Left hindlimb (tissue), 1 donor: ENCODE measurements at places on chromosomes 11 and 22.

DNA sequence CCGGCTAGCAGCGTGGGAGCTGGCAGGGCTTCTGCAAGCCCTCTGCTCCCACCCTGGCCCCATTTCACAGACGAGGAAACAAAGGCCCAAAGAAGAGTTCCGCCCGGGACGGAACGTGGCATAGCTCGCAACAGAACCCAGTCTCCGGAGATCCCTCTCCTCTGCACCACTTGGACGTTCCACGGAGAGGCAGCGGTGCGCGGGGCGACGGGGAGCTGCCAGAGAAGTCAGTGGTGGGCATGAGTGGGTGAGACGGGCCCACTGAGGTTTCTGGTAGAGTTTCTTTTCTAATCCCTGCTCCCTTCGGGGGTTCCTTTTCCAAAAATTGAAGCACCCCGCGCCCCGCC is 554 bp upstream of the NECTIN1 start:
- DNase-seq, result no peak

DNA sequence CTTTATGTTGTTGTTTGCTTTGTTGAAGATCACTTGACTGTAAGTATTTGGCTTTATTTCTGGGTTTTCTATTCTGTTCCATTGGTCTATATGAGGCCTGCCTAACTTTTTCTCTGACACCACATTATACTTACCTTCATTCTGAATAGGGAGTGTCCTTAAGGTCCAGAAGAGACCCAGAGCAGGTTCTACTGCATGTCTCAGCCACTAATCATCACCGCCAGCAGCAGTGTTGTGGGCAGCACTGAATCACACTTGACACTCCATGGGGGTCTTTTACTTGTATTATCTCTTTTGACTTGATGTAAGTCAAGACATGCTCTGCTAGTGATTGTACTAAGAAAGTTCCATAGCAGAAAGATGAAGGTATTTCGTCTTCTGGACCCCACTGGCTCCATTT is 274.9 kb downstream of the TENM4 start:
- no peak for DNase-seq

- no peak for DNase-seq
Observed at GRCh38 chr11:21768388-21768787, 424.5 kb upstream of the ANO5 start.

- no peak for DNase-seq
Observed at GRCh38 chr11:47560426-47560825, 5.0 kb upstream of the PTPMT1 start.

DNA sequence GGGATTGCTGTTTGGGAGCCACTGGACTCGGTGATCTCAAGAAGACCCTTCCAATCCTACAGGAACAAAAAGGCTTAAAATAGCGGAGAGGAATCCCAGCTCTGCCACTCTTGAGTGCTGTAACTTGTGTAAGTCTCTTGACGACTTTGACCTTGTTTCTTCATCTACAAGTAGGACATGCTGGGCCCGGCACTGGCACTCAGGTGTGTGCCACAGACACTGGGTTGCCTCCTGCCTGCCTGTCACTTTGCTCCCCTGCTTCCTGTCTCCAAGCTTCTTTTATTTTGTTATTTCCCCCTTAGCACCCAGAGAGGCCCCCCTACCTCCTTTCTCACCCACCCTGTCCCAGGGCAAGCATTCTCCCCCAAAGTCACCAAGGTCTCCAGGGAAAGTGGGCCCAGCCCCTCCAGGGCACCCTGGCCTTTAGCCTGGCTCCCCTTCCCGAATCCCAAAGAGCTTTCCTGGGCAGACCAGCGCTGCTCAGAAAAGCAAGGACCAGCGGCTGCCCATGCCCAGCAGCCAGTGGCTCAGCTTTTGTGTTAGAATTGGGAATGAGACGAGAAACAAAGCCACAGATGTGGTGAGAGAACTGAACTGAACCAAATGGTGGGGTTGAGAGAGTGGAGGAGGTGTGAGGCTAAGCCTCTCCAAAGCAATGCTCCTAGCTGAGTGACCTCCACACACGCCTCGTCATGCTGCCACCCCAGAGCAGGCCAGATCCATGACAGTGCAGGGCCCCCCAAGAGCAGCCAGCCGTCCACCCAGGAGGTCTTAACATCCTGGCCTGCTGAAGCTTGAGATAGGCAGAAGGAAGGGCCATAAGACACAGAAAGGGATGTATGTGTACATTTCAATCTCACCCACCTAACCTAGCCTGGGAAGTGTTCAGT is 4.5 kb downstream of the TRIM29 start:
- no peak for DNase-seq

GRCh38 chr11:116874251-116874650 is 36.8 kb upstream of the APOA1 start:
- DNase-seq, result no peak

- DNase-seq, result no peak
Observed at GRCh38 chr11:66967670-66968425, 7.3 kb upstream of the C11orf86 start.

GRCh38 chr11:57178334-57178733 is 3.4 kb upstream of the LRRC55 start:
- no peak for DNase-seq
